ENCODE measurements at places on chromosomes 12 and 14.

DNA sequence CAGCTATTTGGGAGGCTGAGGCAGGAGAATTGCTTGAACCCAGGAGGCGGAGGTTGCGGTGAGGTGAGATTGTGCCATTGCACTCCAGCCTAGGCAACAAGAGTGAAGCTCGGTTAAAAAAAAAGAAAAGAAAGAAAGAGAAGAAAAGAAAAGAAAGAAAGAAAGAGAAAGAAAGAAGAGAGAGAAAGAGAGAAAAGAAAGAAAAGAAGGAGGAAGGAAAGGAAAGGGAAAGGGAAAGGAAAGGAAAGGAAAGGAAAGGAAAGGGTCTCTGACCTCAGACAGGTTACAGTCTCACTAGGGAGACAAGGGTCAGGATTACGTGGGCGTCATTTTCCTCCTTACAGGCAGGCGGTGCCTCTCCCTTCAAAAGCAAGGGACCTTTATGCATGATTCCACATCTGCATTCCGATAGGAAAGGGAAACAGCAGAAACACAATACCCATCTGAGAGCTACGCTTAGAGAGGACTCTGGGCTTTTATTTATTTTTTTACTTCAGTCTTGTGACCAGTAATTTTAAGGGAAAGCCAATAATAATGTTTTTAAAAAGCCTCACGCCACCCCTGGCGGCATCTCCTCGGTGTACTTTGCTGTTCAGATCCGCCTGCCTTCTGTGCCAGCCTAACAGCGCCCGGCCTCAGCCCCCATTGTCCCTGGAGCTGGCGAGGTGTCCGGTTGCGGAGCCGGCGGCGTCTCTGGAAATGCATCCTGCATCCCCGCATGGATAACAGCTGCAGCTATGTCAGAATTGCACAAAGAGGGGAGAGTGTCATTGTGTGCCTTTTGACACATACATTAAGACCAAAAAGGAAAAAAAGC lies 945 bp upstream of the HIP1R start:
- DNase-seq, result peak; percentile 82

DNA sequence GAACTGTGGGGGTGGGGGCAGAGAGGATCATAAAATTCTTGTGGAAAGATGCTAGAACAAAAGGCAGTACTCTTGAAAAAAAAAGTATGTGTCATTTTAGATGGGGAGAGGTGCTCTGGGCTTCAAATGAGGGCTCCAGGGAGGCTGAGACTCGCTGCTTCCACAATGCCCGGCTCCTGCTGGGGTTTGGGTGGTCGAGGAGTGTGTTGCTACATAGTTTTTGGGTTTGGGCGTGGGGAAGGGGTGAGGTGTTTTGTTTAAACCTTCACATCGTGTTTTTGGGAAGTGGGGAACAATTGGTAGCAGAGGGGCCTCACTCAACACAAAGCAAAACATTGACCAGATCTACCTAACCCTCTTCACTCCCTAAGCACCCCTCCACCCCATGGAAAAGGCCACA lies 8.1 kb downstream of the ISCA2 start:
- DNase-seq, result no peak

DNA sequence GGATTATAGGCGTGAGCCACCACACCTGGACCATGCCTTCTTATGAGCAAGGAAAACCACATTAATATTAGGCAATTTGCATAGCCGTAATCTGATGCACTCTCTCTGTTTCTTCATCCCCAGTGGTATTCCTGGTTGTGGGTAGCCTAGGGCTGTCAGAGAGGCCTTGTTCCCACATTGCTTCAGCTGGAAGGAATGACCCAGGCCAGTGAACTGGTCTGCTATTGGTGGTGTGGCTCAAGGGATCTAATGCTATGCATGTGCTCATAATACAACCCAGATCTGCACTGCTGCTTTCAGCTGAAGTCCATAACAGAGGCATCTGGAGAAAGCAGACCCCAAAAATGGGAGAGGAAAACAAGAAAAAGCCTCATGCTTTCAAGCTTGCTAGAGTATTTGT lies 33.1 kb upstream of the G2E3 start:
- DNase-seq, result peak; percentile 7

GRCh38 chr14:21024585-21025370 lies at the start of gene NDRG2:
Gene NDRG2 (minus strand): TSS chr14:21025061. CDS start chr14:21023315, 1,746 bp downstream.
- DNase-seq, result peak; percentile 93

DNA sequence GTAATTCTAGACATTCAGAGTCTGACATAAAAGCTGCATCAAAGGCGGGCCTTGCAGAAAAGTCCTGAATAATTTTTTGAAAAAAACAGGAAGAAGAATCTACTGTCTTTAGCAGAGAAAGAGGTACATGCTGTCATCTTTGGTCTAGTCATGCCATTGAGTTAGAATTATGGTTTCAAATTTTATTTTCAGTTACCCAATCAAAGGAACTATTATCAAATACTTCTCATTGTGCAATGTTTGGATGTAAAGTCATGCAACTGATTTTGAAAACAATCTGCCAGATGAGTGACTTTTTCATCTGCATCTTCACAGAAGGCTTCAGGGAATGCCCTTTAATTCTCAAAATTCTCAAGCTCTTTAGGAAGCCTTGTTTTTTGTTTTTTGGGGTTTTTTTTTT lies 803.5 kb downstream of the FLRT2 start:
- no peak for DNase-seq

GRCh38 chr12:98544751-98545150 lies 29.4 kb downstream of the TMPO start:
- no peak for DNase-seq

DNA sequence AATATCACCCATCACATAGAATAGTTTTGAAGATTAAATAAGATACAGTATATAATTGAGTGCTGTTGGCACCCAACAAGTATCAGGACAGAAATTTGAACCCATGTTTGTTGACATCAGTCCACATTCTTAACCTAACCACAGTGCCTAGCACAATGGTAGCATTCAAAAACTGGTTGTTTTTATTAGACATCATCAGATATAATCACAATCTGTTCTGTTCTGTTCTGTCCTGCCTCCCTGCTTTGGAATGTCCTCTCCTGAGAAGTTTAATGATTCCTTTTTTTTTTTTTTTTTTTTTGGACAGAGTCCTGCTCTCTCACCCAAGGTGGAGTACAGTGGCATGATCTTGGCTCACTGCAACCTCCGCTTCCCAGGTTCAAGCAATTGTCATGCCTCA lies 476.6 kb downstream of the RMST start:
- DNase-seq, result no peak

- no peak for DNase-seq
These were observed 684 bp upstream of the KLRF2 start for GRCh38 chr12:9880532-9881078.

GRCh38 chr14:60420050-60420449 lies 65.8 kb downstream of the C14orf39 start:
- no peak for DNase-seq

- no peak for DNase-seq
These were observed 882.3 kb downstream of the RPS29 start for GRCh38 chr14:48703728-48704467.

DNA sequence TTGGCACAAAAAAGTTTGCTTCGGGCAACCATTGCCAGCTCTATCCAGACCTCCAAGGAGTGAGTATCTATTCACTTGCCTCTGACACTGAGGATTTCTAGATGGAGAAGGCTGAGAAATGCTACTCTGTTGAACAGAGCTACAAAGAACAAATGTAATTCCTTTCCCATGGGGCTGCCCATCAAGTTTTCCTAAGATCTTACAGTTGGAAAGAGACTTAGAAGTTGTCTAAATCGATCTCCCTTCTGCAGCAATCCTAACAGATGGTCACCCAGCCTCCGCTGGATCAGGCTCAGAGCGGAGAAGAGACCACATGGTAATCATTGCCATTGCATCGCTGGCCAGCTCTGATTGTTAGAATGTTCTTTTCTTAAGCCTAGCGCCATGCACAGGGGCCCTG lies 110.1 kb upstream of the BCL2L14 start:
- DNase-seq, result no peak

GRCh38 chr12:55996201-55996714 lies 818 bp upstream of the SUOX start:
- DNase-seq, result peak; percentile 55

DNA sequence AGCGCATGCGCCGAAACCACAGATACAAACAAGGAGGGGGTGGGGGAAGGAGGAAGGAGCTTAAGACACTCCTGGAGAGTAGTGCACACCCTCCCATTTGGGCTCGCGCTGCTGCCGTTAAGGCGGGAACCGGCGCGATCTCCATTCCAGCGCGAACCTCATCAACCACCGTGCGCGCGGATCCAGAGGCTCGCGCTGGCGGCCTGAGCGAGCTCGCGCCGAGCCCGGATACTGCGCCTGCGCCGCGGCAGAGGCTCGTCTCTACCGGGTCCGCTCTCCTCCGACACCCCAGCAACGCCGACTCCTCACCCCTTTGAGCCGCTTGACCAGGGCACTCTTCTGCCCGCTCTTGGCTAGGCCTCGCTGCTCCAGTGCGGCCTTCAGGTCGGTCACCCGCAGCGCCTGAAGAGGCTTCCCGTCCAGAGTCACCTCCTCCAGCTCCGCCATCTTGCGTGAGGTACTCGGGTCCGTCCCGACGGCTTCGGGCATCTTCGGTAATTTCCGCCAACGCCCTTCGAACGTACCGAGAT lies at the start of gene ACIN1:
ACIN1 (minus strand) TSS at position 471 of the 530 bp plus-strand sequence; CDS start at position 447, 24 bp downstream.
- peak; percentile 97 for DNase-seq

DNA sequence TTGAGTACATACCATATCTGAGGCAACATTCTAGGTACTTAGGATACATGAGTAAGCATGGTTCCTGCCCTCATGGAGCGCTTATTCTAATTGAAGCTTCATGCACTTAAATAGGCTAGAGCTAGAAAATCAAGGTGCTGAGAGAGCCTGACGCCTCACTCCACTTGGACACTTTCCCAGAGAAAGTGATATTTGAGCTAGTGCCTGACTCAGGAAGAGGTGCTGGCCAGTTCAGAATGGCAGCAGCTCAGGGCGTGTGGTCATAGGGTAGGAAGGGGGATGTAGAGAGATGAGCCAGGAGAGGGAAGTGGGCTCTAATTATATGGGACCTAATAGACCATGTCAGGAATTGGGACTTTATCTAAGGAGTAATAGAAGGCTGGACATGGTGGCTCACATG lies 33.3 kb downstream of the TULP3 start:
- DNase-seq, result no peak

GRCh38 chr12:13307143-13307816 lies 110.8 kb downstream of the EMP1 start:
- DNase-seq, result no peak

DNA sequence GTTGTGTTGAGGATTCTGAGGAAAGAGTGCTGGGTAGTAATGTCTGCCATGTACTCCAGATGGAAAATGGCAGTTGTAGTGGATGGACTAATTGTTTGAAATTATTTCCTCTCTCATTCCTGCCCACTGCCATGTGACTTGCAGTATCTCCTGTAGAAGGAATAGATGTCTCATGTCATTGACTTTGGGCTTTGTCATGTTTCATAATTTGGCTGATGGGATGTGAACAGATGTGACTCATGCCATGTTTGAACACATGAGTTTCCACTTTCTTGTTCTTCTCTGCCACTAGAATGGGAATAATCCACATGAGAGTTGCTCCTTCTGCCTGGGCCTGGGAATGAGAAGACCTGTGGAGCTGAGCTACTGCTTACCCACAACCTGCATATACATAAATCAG lies 2.4 kb upstream of the CALCOCO1 start:
- DNase-seq, result no peak

DNA sequence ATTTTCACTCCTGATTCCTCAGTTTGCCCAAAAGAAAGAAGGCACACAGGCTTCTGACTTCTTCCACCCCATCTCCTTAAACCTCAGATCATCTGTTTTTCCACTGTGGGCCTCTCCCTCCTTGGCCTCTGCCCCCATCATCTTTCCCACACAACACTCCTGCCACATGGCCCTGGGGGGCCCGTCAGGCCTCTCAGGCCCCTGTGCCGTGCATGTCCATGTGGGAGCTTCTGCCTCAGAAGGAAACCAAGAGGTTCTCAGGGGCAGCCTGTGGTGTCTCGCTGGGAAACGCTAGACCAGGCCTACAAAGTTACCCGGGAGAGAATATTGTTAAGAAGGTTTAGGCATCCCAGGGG lies 8.0 kb downstream of the KLHL33 start:
- no peak for DNase-seq

DNA sequence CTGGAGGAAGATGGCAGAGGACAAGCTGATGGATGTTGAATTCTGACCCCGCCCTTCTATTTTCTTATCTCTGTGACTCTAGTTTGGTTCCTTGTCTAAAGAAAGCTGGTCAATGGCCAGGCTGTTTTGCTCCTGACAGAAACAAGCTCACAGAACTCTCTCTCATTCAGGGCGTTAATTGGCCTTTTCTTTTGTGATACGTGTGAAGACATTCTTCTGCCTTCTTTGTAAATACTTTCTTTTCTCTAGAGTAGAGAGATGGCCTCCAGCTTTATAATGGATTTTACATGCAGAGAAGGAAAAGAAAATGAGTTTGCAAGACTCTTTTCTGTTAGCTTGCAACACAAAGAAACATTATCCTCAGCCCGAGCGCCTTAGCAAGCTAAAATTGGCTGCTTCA lies 492.2 kb upstream of the CCDC196 start:
- DNase-seq, result no peak

GRCh38 chr12:109518820-109519665 lies 41.6 kb downstream of the UBE3B start:
- peak; percentile 58 for DNase-seq

DNA sequence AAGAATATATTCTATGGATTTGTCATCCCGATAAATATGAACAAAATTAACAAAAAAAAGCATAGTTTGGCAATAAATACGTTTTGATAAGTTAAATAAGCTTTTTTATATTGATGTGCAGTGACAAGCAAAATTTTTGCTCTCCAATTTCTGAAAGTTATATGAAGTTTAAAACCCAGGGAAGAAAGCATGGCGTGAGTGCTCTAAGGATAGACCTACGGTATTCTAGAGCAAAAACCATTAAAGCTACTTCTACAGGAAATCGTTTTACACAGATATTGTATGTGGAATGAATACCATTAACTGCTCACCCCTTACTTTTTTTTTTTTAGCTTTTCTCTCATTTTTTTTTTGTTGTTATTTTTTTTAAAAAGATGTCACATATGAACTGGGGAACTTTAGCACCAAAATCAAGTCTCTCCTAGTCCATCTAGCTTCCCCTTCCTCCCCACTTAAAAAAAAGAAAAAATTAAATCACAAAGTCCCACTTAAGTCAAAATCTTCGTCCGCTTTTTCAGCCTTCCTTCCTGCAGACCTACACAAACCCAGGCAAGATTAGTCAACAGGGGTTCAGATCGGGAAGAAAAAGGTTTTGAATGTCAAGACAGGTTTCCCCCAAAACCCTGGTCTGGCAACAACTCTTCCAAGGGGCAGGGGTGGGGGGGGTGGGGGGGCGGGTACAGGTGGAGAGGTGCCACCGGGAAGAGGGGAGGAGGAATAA lies 4.4 kb downstream of the ZFP36L1 start:
- DNase-seq, result no peak

DNA sequence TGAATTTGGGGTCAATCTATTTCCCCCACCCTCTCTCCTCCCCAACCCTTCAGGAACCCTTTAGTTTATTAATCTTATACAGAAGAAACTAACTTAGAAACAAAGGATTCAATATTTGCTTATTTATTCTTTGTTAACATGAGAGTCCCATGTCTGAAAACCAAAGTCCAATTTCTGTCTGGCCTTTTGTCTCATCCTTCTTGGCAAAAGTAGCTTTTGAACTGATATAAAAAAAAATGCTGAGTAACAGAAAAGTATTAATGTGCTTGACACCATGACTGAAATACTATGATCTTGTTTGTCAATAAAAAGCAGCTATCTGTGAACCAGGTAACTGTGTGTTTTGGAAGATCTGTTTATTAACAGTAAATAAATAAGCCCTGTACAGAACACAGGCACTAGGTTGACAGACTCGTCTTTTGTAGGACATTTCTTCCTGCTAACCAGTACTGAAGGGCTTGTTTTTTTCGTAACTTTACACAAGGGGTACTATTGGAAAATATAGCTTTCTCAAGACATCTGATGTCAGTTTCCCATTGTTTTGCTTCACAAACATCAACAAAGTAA lies 10.8 kb downstream of the PIGH start:
- DNase-seq, result no peak

All from mesendoderm (in vitro differentiated cells).